ENCODE measurements at places on chromosomes 7 and 10.

- no peak for DNase-seq
These were observed 255.3 kb downstream of the DNAJB9 start for GRCh38 chr7:108824840-108825580.

DNA sequence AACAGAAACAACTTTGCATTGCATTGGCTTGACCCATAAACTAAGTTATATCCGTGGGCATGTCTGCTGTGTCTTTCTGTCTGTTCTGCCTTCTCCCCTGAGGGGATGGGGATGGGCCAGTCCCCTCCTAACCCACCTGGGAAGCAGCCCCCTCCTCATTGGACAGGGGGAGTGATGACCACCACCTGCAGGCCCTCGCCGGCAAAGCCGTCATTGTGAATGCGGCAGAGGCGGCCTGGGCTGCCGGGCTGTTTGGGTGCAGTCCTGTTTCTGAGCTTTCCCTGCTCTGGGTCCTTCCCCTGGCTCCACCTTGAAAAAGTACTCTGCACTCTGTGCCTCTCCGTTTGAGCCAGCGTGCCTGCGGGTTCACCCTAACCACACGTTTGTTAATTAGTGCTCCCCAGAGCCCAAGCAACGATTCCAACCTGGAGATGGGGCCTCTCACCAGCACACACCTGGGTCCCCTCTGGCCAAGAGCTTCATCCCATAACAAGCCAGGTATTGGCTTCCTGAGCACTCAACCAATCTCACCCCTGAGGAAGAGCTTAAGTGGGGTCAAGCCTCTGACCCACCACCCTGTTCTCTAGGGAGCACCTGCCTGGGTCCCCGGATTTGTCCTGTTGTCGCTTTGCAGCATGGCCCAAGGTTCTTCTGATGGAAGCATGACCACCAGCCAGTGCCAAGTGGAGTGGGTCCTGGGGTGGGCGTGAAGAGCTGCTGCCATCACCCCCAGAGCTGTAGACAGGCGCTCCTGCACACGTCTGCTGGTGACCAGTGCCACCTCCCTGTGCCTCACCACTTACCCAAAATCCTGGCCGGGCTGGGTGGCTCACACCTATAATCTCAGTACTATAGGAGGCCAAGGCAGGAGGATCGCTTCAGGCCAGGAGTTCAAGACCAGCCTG is 39.4 kb upstream of the ZMIZ2 start:
- DNase-seq: no peak

DNA sequence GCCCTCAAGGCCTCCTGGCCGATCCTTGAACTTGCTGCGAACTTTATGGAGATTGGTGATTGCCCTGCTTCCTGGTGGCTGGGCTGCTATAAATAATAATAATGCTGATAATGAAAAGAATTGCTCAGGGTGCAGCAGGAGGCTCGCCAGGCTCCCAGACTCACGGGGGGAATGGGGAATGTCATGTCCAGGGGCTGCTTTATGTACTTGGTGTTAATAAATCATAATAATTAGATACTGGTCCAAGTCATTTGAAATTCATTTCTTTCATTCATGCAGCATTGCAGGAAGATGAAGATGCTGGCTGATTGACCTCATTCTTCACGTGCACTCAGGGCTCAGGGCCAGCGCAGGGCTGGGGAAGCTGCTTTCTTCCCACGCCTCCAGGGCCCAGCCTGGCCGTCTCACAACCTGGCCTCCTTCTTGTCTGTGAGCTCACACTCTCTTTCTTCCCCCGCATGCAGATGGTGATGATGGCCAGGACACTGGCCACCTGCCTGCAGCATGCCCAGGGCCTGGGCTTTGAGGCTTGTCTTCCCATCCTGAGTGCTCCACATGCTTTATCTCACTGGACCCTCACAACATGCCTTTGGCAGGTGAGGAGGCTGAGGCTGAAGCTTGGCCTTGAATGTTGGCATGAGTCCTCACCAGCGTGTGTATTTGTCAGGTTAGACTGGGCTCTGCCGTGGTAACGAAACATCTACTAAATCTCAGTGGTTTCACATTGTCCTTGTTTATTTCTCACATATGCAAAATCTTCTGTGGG is 138.4 kb upstream of the TNS3 start:
- no peak for DNase-seq

DNA sequence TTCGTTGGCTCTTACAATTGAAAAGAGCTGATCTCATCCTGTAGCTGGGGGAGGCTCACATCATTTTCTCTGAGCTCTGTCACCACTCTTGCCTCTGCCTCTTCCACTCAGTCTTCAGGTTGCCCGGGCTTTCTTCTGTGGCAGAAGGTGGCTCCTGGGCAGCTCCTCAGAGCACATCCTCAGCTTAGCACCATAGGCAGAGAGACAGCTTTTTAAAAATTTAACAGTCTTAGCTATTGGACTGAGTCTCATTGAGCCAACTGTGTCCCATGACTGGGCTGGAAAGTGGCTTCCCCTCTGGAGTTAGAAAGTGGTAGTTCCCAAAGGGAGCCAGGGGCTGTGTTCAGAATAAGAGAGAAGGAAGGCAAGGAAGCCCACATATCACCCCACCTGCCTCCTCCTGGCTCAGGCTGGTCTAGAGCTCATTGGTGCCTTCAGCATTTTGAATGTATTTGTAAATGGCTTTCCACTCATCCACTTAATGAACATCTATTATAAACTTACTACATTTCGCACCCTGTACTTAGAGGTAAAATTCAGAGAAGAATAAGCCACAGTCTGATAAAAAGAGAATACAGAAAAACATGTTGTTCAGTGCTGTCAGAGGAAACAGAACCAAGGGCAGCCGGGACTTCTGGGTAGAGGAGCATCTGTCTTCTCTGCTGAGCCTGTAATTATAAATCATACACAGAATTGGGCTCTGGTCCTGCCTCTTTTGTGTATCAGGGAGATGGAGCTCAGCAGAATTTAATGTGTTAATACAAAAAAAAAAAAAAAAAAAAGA is 119.3 kb downstream of the WDFY4 start:
- DNase-seq: no peak

DNA sequence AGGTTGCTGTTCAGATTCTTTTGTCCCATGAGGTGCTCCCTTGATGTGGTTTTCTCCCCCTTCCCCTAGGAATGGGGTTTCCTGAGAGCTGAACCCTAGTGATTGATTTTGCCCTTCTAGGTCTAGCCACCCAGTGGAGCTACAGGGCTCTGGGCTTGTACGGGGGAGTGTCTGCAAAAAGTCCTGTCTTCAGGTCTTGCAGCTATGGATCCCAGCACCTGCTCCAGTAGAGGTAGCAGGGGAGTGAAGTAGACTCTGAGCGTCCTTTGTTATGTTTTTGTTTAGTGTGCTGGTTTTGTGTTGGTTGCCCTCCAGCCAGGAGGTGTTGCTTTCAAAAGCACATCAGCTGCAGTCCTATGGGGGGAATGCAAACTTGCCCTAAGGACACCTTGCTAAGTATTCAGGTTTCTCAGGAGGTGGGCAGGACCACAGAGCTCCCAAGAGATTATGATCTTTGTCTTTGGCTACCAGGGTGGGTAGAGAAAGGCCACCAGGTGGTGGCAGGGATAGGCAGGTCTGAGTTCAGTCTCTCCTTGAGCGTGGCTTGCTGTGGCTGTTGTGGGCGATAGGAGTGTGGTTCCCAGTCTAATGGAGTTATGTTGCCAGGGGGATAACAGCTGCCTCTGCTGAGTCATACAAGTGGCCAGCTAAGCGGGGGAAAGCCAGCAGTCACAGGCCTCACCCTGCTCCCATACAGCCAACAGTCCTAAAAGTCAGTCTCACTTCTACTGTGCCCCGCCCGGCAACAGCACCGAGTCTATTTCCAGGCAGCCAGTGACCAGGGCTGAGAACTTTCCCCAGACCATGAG is 92.4 kb upstream of the JCAD start:
- DNase-seq: no peak

GRCh38 chr10:108899670-108900069 is 1023.6 kb downstream of the XPNPEP1 start:
- DNase-seq: no peak

DNA sequence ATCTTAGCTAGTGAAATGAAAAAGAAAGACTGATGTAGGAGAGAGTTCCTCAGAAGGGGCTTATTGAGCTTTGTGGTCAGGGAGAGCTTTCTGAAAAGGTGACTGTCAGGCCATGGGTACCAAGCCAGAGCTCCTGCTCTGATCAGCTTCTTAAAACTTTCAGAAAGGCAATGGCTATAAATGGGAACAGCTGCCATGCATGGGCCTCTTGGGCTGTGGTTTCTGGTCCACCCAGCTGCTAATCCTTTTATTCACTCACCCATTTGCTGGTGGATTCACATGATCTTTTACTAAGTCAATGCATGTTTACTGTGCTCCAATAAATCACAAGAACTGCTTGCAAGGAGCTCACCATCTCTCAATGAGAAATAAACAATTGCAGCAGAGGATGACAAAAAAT is 60.1 kb upstream of the ZPBP start:
- DNase-seq: no peak

GRCh38 chr7:72435925-72436480 is 23.9 kb upstream of the CALN1 start:
- DNase-seq: no peak

- DNase-seq: no peak
These were observed 42.0 kb downstream of the PRR15 start for GRCh38 chr7:29605671-29606070.

- no peak for DNase-seq
These were observed 21.0 kb downstream of the ITPRIP start for GRCh38 chr10:104317269-104317710.

DNA sequence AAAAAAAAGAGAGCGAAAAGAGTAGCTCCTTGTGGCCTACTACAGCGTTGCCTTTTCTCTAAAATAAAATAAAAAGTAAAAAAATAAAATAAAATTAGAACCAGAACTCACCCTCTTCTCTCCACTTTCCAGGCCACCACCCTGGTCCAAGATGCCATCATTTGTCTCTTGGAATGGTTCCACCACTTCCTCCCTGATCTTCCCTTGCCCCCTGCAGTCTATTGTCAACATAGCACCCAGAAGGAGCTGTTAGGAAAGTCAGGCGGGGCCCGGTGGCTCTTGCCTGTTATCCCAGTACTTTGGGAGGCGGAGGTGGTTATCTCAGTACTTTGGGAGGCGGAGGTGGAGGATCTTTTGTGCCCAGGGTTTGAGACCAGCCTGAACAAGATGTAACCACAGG is 7.6 kb upstream of the GRID2IP start:
- DNase-seq: no peak

DNA sequence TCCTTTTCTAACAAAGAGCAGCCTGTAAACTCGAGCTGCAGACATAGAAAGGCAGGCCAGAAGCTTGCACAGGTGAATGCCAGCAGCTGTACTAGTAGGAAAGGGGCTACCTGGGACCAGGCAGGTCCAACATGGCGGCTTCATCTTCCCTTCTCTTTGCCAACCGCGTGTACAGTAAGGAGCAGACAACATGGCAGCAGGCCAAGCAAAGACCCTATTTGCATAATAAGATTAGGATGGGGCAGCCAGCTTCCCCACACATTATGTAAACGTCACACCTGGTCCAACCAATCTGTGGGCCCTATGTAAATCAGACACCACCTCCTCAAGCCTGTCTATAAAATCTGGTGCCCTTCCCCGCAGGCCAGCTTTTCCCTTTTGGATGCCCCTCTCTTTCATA is 1186.5 kb upstream of the AUTS2 start:
- DNase-seq: no peak

GRCh38 chr10:28633750-28634149 is 43.6 kb upstream of the BAMBI start:
- no peak for DNase-seq

DNA sequence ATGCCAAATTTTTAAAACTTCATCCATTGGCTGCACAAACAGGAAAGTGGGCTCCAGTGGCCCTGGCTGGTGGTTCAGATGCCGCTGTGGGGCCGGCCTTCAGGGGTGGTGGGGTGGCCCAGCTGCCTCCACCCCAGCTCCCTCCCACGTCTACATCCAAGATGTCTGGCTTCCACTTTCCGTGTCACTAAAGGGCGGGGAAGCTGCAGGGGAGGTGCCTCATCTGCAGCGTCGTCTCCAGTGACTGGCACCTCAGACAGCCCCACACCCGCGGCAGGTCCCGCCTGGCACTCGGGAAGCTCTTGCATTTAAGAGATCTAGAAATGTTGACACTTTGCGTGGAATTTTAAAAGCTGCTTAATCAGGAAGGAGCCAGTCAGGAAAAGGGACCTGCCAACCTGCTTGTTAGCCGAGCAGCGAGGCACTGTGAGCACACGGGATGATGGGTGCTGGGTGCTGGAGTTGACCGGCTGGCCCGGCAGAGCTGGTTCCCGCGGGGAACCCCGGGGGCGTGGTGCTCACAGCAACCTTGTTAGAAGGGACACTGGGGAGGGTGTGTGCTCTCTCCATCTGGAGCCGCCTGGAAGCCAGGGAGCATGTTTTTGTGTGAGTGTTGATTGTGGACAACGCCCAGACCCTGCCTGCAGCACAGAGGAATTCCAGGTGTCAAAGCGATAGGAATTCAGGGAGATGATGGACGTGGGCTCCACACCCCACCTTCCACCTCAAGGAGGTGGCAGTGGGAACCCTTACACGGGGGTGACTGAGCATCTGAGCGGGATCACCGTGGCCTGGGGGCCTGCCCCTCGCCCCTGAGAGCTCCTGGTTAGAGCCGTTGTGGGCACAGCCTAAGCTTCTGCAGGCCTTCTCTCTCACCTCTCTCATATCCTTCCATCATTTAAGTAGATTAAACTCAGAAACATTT is 320.5 kb downstream of the PTPRN2 start:
- DNase-seq: no peak

DNA sequence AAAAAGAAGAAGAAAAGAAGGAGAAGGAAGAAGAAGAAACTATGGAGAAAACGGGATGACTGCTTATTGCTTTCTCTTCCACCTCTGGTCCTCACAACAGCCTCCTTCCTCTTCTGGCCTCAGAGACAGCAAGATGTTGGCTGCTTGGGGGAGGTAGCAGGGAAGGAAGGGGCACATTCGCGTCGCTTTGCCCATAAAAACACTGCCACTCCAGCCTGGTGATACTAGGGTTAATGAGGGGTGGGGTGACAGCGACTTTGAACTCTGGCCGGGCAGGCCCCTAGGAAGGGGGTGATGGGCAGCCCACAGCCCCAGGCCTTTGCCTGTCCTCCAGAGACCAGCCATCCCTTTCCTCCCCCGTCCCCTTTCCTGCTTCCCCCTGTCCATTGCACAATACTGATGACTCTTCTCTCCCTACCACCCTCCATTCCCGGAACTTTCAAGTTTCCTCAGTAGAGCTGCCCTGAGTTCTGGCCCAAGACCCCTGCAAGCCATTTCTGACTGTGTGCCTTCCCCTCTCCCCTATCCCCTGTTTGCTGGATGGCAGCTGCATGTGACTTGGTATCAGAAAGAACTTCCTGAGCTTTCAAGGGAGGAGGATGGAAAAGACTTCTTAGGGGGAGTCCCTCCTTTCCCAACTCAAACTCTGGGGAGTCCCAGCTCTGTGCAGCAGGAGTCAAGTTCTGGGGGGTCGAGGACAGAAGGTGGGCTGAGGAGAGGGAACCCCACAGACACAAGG is 2.2 kb upstream of the CUEDC2 start:
- no peak for DNase-seq

GRCh38 chr7:18511351-18512140 is 16.0 kb downstream of the HDAC9 start:
- no peak for DNase-seq

All from activated naive CD8-positive, alpha-beta T cell treated with anti-CD3 and anti-CD28 coated beads for 36 hours (primary cell).